ENCODE measurements at places on chromosomes 6 and 20.

DNA sequence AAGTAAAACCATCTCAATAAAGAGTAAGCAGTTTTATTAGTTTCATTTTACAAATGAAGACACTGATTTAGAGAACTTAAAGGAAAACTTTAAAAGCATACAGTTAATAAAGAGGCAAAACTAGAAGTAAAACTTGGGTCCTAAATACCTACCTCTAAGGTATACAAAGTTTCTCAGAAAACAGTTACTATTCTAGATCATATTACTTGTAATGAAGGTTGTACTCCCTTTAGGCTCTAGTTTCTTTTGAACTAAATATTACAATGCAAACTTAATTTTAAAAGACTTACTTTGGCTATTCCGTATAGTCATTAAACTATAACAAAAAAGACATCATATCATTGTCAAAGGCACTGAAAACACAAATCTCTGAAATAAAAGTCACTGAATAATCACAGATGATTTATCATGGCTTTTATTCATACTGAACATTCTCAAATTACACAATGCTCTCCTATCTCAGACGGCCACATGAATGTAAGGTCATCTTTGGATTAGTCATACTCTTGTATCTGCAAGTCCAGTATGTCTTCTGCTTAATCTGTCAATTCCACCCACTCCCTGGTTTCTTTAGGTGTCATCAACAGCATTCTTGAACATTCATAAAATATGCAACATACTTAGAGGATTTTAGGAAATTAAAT is 361.6 kb upstream of the RUNX2 start:
- no peak for DNase-seq

GRCh38 chr20:20712004-20712473 is 405 bp downstream of the RALGAPA2 start:
- DNase-seq = no peak

- DNase-seq = no peak
Observed at GRCh38 chr20:62289898-62290297, 12.9 kb upstream of the ADRM1 start.

DNA sequence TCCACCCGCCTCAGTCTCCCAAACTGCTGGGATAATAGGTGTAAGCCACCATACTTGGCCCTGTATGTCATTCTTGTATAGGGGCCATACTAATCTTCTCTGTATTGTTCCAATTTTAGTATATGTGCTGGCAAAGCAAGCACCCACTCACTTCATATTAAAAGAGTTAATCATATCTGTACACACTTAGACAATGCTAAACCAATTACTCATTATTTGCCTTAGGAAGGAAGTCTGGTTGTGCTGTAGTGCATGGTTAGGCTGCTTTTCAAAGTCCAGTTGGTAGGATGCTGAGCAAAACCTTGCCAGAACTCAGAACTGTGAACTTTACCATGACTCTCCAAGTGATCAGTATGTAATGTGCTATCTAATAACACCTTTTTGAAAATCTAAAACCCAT is 88.6 kb downstream of the LIN28B start:
- no peak for DNase-seq

DNA sequence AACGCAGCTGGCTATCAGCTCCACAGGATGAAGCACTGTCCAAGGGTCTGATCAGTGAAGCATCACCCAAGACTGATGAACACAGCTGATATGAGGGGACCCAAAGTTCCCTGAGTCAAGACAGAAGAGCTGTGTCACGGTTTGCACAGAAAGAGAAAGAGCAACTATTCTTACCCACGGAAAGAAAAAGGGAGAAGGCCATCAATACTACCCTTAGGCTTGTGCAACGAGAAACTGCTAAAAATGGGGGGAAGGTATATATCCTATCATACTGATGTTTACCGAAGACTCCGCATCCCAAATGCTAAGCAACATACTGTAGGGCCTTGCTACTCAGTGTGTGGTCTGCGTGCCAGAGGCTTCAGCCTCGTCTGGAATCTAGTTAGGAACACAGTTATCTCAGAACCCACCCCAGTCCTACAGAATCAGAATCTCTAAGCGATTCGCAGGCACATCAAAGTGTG is 665 bp downstream of the FASTKD5 start:
- no peak for DNase-seq

DNA sequence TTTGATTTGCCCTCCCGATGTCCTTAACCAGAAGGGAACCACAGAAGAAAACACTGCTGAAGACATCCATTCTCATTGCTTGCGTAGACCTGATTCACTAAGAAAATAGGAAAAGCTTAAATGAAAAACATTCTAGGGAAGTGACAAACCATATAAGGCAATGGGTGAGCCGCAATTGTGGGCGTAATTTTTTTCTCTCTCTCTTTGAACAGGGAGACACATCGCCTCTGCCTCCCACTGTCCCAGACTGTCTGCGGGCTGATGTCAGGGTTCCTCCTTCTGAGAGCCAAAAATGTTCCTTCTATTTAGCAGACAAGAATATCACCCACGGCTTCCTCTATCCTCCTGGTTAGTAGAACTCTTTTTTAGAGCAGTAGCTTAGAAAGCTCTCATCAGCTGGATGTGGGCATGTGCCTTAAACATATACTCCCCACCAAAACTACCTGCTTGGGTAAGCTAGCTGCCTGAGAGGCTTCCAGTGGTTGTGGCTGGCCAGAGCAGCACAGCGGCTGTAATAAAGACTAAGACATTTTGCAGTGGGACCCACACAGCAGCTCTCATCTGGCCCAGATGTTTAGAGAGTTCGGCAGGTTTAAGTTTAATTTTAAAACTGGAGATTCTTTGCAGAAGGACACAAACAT is 22.7 kb upstream of the CTAGE9 start:
- no peak for DNase-seq

DNA sequence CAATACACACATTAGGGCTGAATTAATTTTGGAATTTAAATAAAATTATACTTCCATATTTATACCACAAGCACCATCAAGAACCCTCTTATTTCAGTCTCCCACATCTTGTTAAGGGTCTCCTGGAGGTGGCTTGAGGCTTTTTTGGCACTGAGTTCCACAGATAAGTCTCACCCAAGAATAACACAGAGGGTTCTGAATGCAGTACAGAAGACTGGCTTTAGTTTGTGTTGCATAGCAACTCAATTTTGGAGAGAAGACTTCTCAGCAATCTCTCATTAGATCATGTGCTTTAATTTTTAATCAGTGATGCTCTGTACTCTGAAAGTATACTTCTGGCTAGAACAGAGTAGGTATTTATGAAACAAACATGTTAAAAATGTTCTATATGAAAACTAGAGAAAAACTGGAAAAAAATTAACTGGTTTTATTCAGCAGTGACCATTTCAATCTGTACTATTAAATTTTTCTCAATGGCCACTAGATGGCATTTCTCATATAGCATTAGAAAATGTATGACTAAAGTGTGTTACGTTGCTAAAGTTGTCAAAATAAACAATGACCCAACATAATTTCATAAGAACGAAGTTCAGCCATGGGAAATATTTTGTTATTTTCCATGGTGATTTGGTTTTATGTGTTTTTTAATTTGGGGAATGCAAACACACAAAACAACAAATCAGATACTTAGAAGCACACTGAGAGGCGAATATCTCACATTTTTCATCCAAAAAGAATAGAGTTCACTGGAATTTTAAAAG is 32.7 kb upstream of the MAP7 start:
- no peak for DNase-seq

GRCh38 chr6:17297271-17298080 is 16.3 kb downstream of the RBM24 start:
- no peak for DNase-seq

- DNase-seq = no peak
Observed at GRCh38 chr20:36490191-36490590, 51.1 kb upstream of the MYL9 start.

- no peak for DNase-seq
Observed at GRCh38 chr20:39533858-39534257, 571.7 kb downstream of the DHX35 start.
